Right kidney (tissue), 9 donors: ENCODE measurements at places on chromosomes 5 and 9.

DNA sequence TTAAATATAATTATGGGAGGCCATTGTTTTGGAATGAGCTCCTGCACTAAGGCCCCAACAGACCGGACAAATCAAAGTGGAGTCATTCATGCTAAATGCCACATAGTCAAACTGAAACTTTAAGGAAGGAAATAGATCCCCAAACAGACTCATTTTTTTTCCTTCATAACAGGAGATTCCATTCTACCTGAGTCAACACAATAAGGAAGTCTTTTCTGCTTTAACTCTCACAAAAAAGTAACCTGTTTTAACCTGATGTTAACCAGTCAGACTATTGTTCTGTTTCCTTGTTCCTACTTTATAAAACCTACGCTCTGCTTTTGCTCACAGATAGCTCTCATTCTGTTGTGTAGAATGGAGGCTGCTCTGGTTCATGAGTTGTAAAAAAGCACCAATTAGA lies 234.9 kb downstream of the YTHDC2 start:
- no peak for DNase-seq

DNA sequence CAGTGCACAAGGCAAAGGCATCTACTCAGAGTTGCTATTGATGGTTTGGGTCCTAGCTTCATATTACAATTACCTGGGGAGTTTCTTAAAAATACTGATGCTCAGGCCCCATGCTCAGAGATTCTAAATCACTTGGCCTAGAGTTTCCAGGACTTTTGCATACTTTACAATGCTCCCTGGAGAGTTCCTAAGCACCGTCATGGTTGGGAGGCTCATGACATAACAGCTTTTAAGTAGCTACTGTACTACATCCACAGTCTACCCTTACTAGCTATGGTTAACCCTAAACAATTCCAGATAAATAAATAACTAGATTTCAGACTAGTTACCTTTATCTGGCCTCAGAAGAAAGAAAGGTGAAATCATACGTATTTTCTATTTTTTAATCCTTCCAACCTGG lies 414.4 kb downstream of the PDE4D start:
- DNase-seq = no peak

- DNase-seq = peak; percentile 65
These were observed 87.7 kb downstream of the ENTREP1 start for GRCh38 chr9:69412741-69413150.

- DNase-seq = no peak
These were observed 54.1 kb upstream of the PDE8B start for GRCh38 chr5:77156379-77156778.

DNA sequence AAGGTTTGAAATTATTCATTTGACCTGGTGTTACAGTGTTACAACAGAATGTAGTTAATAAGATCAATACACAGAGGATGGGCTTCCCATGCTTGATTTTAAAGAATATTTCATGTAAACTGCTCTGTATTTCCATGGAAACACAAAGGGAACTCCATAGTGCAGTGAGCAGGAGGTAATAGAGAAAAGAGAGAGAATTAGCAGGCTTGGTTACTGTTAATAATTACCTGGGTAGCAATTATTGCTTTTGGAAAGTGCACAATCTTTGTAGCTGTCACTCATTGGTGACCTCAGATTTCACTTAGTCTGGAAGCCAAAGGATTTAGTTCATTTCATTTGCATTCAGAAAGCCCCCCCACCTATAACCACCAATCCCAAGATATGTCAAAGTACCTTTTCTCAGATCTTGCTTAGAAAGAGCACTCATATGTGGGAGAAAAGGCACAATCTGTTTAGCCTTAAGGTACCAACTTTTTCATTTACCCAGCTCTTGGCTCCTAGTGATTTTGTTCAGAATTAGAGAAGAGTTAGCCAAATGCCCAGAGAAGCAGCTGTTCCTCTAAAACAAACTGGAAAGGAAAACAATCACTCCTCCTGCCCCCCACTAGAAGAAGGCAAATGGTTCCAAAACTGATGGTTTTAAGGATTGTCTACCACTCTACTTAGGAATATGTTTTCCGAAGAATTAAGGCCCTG lies 234.5 kb upstream of the SLC24A2 start:
- peak; percentile 7 for DNase-seq

DNA sequence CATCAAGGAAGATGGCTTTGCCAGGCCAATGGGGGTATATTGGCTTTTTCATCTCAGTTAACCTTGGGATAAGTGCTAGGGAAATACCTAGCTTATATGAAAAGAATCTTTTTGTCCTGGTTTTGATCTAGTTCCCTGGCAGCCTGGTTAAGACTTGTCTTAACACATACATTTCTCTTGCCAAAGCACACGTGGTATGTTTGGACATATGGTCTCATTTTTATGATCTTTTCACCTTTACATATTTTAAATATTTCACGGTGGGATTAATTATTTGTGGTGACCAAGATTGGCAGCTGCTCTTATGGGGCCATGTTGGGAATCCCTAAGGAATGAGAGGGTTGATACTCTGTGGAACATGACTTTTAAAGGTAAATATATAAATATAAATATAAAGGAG lies 312.5 kb downstream of the NPR3 start:
- DNase-seq = no peak

DNA sequence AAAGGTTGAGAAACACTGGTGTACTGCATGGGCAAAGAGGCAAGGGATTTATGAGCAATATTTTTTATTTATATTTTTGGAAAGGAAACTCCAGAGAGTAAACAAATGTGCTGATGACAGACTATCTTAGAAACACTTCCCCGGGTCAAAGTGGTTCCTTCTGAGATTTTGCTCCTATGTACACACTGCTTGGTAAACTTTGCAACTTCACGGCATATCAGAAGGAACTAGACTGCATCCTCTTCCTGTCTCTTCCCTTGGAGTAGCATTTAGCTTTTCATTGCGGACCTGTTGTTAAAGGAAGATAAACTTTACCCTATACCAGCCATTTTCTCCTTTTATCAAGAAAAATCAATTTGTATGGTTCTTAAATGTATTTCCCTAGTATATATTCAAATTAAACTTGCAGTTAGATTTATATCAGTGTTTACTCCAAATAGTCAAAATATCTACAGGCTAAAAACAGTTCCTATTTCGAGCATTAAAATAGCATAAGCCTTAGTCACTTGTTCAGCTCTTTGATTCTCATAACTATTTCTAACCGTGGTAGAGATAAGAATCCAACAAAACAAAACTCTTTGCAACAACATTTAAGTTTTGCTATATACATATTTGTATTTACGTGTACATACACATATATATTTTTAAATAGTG lies 48.0 kb upstream of the LRRC19 start:
- DNase-seq = no peak

DNA sequence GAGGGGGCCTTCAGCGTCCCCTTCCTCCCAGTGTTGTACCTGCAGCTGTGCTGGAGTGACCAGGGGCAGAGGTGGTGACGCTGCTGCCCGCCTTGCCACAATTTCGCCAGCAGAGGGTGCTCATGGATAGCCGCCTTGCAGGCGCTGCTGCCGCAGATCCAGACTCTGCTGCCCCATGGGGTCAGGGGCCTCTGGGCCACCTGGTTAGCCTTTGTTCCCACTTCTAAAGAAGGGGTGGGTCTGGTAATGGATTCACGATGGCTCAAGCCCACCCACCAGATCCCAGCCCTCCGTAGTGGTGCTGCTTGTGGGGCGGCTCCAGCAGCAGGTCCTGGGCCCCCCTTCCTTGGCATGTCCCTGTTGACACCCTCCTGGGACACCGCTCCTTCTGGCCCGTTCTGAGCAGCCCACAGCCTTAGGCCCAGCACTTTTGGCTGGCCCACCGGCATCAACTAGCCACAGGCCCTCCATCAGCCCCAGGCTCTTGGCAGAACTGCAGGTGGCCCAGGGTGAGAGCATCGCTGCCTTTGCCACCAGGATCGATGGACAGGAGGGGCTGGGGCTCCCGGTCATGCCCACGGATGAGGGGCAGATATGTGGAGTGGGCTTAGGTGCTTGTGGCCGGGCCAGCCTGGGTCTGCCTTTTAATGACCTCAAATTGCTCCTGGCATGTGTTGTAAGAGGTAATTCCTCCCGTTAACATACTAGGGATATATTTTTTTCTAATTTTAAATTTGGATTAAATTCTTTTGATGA lies 57.2 kb downstream of the COL5A1 start:
- peak; percentile 66 for DNase-seq

GRCh38 chr5:142156839-142157463 lies 48.4 kb downstream of the NDFIP1 start:
- no peak for DNase-seq

DNA sequence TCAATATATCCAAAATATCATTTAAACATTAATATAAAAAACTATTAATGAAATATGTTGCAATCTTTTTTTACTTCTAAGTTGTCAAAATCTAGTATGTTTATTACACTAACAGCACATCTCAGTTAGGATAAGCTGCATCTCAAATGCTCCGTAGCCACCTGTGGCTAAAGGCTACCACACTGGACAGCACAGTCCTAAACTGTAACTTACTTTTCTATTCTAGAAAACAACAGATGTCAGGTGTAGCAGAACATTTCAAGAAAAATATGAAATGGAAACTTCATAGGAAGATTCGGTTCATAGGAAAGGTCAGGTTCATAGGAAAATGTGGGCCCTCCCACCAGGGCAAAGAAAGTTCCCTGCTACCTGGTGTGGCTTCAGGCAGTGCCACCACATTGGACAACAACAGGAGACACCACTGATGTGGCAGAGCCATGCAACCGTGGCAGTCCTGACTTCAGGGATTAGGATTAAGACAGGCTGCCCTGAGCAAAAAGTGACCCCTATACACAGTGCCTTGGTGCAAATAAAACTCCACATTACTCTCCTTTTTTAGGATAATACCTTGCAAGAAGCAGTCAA lies 197.8 kb upstream of the NR4A3 start:
- DNase-seq = no peak

DNA sequence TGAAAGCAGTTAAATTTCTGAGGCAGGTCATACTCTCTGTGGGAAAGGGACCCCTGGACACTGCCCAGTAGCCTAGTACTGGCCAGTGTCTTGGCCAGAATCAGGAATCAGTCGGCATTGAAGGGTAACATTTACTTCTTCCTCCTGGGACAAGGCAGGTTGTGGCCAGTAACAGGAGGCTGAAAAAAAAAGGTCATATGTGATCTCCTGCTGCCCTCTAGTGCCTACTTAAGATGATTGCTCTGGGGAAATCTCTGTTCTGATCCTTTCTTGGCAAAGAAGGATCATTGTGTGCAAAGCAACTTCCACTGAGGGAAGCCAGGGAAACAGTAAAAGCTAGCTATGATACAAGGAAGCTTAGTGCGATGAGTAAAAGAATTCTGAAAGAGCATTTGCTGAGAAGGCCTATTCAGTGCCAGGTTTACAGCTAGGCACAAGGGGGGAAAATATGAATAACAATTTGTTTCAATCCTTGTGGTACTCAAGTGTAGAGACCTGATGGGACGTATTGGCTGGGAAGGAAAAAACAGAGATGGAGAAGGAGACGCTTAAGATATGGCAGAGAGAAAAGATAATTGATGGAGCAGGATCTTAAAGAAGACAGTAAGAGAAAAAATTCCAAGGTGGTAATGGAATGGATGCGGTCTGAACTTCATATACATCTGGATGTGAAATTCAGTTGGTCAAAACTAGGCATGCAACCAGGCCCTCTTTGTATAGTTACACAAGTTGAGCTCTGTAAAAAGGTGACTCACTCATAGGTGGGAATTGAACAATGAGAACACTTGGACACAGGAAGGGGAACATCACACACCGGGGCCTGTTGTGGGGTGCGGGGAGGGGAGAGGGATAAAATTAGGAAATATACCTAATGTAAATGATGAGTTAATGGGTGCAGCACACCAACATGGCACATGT lies 25.8 kb upstream of the TRIM32 start:
- DNase-seq = peak; percentile 22

- DNase-seq = no peak
These were observed 65.3 kb downstream of the ACTBL2 start for GRCh38 chr5:57417320-57417719.

GRCh38 chr5:146671561-146672295 lies 155.7 kb upstream of the GPR151 start:
- DNase-seq = no peak

DNA sequence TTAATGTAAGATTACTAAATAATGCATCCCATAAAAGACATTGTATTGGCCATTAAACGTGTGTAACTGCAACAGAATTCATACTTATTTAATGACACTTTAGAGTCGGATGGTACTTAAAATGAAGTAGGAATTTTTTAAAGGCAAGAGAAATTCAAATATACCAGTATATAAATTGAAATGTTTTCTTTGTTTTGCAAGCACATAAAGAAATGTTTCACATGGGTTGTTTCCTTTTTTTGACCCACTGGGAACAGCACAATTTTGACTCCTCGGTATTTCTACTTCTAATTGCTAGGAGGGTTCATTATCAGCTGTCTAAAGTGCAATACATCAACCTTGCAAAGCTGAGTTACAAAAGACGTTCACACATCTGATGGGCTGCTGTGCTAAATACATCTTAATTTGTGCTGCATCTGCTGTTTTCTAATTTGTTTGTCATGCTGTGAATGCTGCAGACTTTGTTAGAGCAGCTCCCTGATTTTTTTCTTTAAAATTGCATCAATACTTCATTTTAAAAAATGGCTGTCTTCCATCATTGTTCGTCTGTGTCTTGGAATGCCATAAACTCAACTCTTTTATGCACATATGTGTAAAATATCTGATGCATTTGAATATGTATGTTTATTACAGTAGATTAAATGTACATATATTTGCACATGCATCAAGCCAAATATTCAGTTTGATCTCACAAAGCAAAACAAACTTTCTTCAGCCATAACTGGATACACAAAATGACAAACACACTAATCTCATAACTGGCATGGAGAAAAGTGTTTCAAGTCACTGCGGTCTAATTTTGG lies 454.0 kb upstream of the GRAMD2B start:
- no peak for DNase-seq

- DNase-seq = no peak
These were observed 346.9 kb downstream of the ZNF608 start for GRCh38 chr5:124399426-124399961.

GRCh38 chr5:151126199-151126645 lies 31.4 kb downstream of the ANXA6 start:
- peak; percentile 65 for DNase-seq

GRCh38 chr5:168778536-168778935 lies 199.4 kb upstream of the PANK3 start:
- DNase-seq = no peak

DNA sequence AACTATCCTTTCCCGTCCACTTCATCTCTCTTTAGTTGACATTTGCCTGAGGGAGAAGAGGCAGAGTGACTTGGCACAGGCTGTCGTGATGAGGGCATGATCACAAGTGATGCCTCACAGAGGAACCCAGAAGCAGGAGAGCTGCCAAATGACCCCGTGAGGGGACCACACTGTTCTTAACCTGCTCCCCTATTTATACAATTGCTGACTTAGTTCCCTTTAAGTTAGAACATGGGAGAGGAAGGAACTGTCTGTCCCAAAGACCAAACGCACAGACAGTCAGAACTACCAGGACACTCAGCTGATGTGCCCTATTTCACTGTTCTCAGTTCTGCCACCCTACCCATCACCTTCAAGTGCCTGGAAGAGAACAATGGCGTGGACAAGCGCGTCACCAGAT lies 73.7 kb downstream of the SLC1A3 start:
- no peak for DNase-seq

- no peak for DNase-seq
These were observed 38.3 kb downstream of the FAM78A start for GRCh38 chr9:131237931-131238401.

GRCh38 chr5:100790170-100790665 lies 112.9 kb downstream of the ST8SIA4 start:
- DNase-seq = no peak

- DNase-seq = peak; percentile 67
These were observed 4.1 kb downstream of the AIF1L start for GRCh38 chr9:131100445-131100844.

GRCh38 chr9:135134268-135135022 lies 47.0 kb downstream of the OLFM1 start:
- DNase-seq = no peak
